GM19239 (cell line): ENCODE measurements at places on chromosomes 1 and 21.

GRCh38 chr1:69172003-69173000 lies 395.4 kb upstream of the LRRC7 start:
- DNase-seq: no peak

DNA sequence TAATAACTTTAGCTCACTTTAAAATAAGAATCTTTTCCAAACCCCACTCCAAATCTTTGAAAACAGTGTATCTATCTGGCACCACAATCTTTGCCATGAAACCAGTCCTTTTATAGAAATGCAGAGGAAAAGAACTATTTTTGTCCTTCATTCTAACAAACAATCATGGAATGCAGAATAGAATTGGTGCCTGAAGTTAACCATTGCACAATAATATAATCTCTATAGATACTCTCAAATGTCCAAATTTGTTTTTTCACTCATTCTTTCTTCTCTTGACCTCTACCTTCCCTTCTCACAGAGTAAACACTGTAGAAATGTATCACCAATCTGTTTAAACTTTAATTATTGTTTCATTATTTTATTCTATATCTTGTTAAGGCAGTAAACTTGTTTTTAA lies 34.8 kb downstream of the TTLL7 start:
- DNase-seq: no peak

DNA sequence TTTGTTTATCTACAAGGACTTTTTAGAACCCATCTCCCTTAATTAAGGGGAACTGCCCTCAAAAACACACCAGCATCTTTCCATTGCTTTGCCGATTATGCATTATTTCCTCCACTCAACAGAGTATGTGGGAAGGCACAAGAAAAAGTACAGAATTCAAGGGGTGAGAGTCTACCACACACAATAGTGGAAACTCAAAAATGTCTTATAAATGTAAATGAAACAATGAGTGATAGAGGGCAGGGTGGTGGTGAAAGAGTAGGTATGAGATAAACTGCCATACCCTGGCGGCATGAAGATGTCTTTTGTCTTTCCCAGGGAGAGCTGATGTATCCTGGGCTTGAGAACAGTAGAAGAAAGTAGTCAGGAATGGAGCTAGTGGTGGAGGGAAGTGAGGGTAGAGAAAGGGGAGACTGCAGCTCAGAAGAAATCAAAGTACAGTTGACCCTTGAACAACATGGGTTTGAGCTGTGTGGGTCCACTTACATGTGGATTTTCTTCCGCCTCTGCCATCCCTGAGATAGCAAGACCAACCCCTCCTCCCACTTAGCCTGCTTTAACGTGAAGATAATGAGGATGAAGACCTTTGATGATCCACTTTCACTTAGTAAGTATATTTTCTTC lies 24.4 kb downstream of the CD58 start:
- no peak for DNase-seq

DNA sequence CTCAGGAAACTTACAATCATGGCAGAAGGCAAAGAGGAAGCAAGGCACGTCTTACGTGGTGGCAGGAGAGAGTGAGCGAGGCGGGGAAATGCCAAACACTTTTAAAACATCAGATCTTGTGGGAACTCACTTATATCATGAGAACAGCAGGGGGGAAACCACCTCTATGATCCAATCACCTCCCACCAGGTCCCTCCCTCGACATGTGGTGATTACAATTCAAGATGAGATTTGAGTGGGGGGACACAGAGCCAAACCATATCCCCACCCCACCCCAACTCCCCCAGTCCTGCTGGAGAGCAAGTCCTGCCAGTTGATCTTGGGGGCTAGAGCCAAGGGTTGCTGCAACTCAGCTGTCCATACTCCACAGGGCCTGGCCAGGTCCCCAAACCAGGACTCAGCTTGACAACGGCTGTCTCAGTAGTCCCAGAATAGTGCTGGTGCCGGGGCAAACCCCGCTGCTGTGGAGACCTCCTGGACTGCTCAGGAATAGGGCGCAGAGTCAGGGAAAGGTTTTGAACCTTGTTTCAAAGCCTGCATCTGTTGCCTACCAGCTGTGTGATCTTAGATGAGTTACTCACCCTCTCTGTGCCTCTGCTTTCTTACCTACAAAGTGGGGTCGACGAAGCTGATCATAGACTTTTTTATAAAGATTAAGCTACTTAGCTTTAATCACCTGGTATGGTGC lies 79.5 kb downstream of the STUM start:
- DNase-seq: no peak

DNA sequence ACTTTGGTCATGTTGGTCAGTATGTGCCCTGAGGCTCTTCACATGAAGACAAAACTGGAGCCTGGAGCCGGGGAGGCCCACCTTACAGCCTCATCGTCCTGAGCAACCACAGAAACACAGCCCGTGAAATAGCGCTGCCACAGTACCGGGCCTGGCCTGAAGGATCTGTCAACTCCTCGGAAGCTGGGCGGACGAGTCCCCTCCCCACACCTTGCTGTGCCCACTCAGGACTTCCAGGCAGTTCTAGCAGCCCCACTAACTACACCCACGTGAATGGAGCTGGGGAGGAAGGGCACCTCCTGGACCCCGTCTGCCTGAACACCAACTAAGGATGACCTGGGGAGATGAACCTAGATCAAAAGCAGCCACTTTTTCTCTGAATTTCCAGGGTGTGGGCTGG lies 24.7 kb downstream of the SDE2 start:
- DNase-seq: no peak

DNA sequence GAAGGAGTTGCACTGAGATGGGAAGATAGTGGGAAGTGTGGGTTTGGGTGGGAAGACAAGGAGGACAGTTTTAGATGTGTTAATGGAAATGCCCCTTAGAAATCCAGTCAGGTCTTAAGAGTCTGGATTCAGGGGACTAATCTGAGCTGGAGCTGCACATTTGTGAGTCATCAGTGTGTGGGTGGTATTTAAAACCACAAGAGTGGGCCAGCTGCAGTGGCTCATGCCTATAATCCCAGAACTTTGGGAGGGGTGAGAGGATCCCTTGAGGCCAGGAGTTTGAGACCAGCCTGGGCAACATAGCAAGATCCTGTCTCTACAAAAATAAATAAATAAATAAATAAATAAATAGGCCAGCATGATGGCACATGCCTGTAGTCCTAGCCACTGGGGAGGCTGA lies 40.9 kb upstream of the SLC6A9 start:
- no peak for DNase-seq

GRCh38 chr1:154871374-154871773 lies 1.3 kb upstream of the KCNN3 start:
- DNase-seq: no peak

- DNase-seq: no peak
Measured at GRCh38 chr1:208135354-208135753, 108.8 kb downstream of the PLXNA2 start.

- no peak for DNase-seq
Measured at GRCh38 chr21:33860332-33860879, 55.2 kb downstream of the ATP5PO start.

DNA sequence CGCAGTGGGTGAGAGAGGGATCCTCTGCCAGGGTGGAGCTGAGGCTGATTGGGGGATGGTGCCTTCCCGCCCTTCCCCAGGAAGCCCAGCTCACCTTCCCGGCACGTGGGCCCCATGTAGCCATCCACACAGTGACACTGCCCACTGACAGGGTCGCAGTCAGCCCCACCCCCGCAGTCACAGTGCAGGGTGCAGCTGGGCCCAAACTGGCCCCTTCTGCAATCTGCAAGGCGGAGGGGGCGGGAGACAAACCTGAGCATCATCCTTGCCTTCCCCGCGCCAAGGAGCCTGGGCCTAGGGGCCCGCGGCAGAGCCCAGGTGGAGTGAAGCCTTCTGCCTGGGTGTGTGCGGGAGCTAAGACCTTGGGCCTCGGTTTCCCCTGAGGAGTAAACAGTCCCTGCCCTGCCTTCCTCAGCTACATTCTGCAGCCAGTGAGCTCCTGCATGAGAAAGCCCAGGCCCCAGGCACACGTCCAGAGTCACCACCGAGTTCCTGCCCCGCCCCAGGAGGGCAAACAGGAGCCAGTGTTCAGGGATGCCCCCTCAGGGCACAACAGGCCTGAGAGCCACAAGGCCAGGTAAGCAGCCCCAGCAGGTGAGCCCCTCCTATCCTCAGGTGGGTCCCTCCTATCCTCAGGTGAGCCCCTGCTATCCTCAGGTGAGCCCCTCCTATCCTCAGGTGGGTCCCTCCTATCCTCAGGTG lies 38.2 kb downstream of the ARHGEF16 start:
- no peak for DNase-seq

DNA sequence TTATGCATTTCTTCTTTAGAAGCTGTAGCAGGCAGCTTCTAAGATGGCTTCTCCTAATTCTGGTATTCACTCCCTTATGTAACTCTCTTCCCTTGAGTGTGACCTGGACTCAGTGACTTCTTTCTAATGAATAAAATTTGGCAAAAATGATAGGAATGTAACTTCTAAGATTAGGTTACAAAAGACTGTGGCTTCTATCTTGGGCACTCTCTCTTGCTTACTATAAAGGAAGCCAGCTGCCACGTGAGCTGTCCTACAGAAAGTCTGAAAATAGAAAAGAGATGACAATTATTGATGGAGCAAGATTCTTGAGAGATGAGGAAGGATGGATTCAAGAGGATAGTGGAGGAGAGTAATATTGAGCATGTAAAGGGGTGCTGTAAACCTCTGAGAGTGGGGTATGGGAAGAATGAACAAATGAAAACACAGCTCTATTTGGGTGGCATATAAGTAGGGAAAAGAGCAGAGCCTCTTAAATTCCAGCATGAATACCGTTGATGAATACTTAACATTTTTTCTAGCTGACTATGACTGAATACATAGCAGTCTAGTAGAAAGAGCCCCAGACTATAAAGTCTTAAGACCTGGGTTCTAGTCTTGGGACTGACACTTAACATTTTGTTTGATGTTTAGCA lies 5.5 kb downstream of the TSEN15 start:
- no peak for DNase-seq

DNA sequence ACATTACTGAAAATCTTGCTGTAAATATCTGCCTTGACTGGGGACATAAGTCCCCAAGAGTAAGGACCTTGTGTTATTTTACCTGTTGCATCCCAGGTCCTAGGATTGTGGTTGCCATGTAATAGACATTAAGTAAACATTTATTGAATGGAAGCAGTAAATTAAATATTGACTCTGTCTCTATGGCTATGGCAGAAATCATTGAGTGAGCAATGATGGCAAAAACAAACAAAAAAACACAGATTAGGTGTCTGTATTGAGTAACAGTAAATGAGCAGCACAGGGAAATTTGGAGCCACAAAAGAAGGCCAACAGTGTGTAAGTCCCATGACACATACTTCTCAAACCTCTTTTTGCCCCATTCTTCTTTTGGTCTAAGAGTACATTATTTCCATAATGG lies 240.4 kb downstream of the NFIA start:
- DNase-seq: no peak

- DNase-seq: no peak
Measured at GRCh38 chr1:70169018-70169839, 36.1 kb downstream of the LRRC40 start.

DNA sequence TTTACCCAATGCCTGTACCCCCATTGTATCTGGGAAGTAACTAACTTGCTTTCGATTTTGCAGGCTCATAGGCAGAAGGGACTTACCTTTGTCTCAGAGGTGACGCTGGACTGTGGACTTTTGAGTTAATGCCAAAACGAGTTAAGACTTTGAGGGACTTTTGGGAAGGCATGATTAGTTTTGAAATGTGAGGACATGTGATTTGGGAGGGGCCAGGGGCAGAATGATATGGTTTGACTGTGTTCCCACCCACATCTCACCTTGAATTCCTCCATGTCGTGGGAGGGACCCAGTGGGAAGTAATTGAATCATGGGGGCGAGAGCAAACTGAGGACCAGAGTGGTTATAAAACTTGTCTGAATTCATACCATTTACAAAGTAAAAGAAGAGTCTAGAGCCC lies 77.1 kb upstream of the HOOK1 start:
- no peak for DNase-seq

GRCh38 chr21:24205319-24205718 lies 1402.0 kb downstream of the MRPL39 start:
- no peak for DNase-seq

- no peak for DNase-seq
Measured at GRCh38 chr1:54888080-54888733, 1.2 kb upstream of the DHCR24 start.

DNA sequence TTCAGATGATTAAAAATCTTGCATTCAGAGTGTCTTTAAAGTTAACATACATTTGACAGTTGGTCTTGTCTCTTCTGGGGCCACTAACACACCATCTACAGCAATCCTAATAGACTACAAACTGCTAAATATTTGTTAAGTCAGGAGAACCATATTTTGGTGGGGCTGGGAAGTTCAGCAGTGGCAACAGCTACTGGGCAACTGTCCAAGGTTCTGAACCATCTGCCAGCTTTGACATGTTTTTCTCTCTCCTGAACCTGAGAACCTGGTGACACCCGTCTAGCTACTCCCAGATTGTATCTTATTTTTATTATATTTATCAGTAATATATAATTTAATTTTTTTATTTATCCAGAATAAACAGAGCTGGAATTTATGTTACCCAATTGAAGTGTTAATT lies 199.0 kb upstream of the DPYD start:
- DNase-seq: no peak

DNA sequence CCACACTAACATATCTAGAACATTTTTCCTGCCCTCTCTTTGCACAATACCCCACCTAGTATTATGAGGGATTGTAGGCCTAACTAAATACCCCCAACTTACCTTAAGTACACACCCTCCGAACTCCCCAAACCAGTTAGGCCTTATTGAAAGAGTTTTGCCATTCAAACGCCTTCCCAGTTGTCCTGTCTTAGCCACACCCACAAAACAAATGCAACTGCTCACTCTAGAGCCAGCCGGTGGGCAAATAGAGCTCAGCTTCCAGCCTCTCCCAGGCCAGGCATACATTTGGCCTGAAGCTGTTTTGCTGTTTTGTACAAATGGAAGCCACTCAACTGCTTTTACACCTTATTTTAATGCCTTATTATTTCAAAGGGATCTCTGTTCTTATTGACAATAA lies 224.2 kb upstream of the RUNX1 start:
- no peak for DNase-seq

DNA sequence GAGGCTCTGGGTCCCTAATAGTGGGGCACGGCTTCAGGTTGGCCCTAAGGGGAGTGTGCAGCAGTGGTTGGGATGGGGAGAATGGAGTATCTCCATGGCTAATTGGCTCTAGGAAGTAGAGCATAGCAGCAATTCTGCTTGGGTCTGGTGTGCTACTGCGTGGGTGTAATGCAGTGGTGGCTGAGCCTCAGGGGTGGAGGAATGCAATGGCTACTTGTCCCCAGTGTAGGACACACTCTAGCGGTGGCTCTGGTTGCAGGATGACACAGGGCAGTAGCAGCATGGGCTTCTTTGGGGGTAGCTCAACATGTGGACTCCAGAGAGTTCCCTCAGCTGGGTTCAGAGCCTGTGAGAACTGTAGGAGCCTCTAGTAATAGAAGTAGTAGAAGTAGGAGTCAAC lies 91.2 kb upstream of the FAM78B start:
- no peak for DNase-seq
